ENCODE measurements at places on chromosomes 12 and 14. TPM values are rescaled to one million over a fixed set of nuclear protein-coding genes. Genes with fewer than 3 reads are reported as not detected.

- H3K36me3 ChIP-seq = no peaks in the 10 kb centered on the region
- no peaks in the 10 kb centered on the region for H3K4me1 ChIP-seq
- DNase-seq = no peak
- H3K4me3 ChIP-seq = no peak overlapping the region
Observed at GRCh38 chr12:45182511-45182910, 33.4 kb upstream of the ANO6 start.

- DNase-seq = no peak
- no peaks in the 10 kb centered on the region for H3K27me3 ChIP-seq
- peaks cover 13% of the 10 kb centered on the region for H3K4me1 ChIP-seq
- H3K36me3 ChIP-seq = peaks cover 42% of the 10 kb centered on the region
- H3K27ac ChIP-seq = peak overlapping the region; percentile 85
Observed at GRCh38 chr12:7090222-7090998, 1.8 kb downstream of the C1R start.

DNA sequence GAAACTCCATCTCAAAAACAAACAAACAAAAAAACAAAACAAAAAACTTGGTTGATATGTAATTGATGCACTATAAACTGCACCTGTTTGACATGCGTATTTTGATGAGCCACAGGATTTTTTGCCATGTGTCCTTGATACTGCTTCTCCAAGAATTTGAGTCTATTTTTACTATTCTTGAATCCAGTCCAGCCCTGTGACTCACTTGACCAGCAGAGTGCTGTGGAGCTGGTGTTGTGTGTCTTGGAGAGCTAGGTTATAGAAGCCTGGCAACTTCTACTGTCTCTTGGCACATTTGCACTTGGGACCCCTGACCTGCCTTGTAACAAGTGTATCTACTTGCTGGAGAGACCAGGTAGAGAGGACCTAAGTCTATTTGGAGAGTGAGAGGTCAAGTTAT lies 52.0 kb downstream of the KLRG1 start:
- DNase-seq = no peak
- H3K4me3 ChIP-seq = no peak overlapping the region
- no peaks in the 10 kb centered on the region for H3K27me3 ChIP-seq

- no peak overlapping the region for H3K27ac ChIP-seq
- H3K27me3 ChIP-seq = no peaks in the 10 kb centered on the region
- no peaks in the 10 kb centered on the region for H3K36me3 ChIP-seq
- no peak overlapping the region for H3K4me3 ChIP-seq
- H3K4me1 ChIP-seq = no peaks in the 10 kb centered on the region
Observed at GRCh38 chr14:34732802-34733201, 18.4 kb upstream of the CFL2 start.

DNA sequence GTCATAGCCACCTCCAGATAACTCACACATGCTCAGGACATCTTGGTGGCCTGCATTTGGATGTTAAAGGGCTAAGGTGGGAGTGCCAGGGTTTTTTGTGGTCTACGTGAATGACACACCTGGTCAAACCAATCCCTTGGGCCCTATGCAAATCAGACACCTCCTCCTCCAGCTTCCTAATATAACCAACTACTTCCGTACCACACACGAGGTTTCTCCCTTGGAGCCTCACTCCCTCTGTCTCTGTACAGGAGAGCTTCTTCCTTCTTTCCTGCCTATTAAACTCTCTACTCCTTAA lies 19.6 kb downstream of the APOBEC1 start:
- DNase-seq = no peak
- H3K27me3 ChIP-seq = peaks cover 4% of the 10 kb centered on the region
- no peaks in the 10 kb centered on the region for H3K36me3 ChIP-seq
- no peaks in the 10 kb centered on the region for H3K4me1 ChIP-seq
- no peak overlapping the region for H3K4me3 ChIP-seq

DNA sequence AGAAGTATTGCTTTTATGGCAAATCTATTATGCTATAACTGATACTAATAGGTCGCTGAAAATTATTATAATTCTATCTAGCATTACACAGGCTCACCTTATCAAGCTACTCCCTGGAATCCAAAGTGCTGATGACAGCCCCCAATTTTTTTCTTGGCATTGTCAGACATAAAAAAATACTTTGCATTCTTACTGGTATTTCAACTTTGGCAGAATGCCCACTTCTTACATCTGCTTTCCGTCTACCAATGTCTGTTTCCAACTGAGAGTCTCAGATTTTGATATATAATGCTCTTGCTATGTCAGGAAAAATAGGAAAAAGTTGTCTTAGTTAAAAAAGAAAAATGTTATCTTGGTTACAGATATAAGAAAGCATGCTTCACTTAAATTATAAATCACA lies 615.4 kb downstream of the C12orf50 start:
- no peak for DNase-seq
- no peaks in the 10 kb centered on the region for H3K4me1 ChIP-seq
- H3K4me3 ChIP-seq = no peak overlapping the region
- H3K36me3 ChIP-seq = no peaks in the 10 kb centered on the region

DNA sequence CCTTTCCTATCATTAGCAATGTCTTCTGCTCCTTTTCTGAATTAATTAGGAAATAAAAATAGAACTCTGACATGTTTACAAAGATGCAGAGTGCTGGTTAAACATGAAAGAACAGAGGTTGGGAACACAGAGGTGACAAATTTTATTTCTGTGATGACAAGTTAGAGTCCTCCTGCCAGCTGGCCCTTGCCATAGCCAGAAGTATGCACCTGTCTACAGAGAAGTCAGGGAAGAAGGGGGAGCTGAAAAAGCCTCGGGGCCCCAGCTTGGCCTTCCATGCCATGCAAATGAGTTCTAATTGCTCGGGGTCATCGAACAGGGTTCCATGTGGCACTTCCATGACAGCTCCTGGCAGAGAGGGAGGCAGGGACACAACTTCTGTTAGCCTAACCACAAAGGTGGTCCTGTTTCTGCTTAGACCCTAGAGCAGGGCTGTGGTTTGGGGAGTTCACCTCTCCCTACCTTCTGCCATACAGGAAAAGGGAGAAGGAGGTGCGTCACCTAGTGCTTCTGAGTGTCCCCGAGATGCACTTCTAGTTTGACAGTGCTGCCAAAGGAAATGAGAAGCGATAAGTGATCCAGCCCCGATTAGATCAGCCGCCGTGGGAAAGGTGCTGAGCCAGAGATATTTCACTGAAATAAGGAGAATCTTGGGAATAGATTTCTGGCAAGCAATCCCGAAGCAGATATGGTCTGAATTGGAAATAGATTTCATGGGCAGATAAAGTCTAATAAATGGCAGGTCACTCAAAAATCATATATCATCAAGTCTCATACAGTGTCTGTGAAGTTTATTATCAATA lies 155.8 kb upstream of the FOXN3 start:
- peaks cover 21% of the 10 kb centered on the region for H3K4me1 ChIP-seq
- no peak for DNase-seq
- H3K36me3 ChIP-seq = no peaks in the 10 kb centered on the region
- no peak overlapping the region for H3K27ac ChIP-seq
- H3K4me3 ChIP-seq = no peak overlapping the region

- no peaks in the 10 kb centered on the region for H3K27me3 ChIP-seq
- no peaks in the 10 kb centered on the region for H3K4me1 ChIP-seq
- no peak overlapping the region for H3K27ac ChIP-seq
Observed at GRCh38 chr14:22213120-22213519, 375.9 kb downstream of the DAD1 start.

GRCh38 chr12:26416550-26416949 lies 221.2 kb downstream of the SSPN start:
- H3K4me3 ChIP-seq = no peak overlapping the region
- H3K27ac ChIP-seq = no peak overlapping the region
- DNase-seq = no peak
- H3K36me3 ChIP-seq = peaks cover 22% of the 10 kb centered on the region
- no peaks in the 10 kb centered on the region for H3K27me3 ChIP-seq

GRCh38 chr12:12726555-12727093 lies 9.5 kb downstream of the CDKN1B start:
- DNase-seq = no peak
- H3K4me3 ChIP-seq = peak overlapping the region; percentile 73
- H3K4me1 ChIP-seq = peaks cover 18% of the 10 kb centered on the region

- H3K27ac ChIP-seq = no peak overlapping the region
- no peaks in the 10 kb centered on the region for H3K36me3 ChIP-seq
- H3K27me3 ChIP-seq = no peaks in the 10 kb centered on the region
- no peak overlapping the region for H3K4me3 ChIP-seq
Observed at GRCh38 chr14:83301791-83302190, 1768.1 kb upstream of the SEL1L start.

GRCh38 chr14:45104561-45104960 lies 20.6 kb downstream of the PRPF39 start:
- no peak overlapping the region for H3K4me3 ChIP-seq
- DNase-seq = no peak
- peaks cover 94% of the 10 kb centered on the region for H3K36me3 ChIP-seq
- no peaks in the 10 kb centered on the region for H3K27me3 ChIP-seq
- no peak overlapping the region for H3K27ac ChIP-seq

DNA sequence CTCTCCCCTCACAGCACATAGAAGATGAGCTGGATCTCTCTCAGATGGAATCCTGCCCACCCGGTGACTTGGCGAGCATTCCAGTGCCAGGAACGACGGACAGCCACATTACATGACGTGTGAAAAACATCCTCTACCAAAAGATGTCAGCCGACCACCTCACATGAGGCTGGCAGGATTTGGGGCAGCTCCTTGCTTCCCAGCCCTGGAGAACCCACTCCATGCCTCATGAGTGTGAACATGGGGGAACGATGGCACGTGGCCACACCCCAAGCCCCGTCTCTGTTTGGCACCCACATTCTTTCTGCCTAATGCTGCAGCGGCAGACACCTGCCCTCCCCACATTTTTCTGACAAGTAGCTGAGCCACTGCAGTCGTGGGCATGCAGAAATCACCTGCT lies 202.5 kb downstream of the CALM1 start:
- no peak overlapping the region for H3K27ac ChIP-seq
- H3K36me3 ChIP-seq = no peaks in the 10 kb centered on the region
- DNase-seq = no peak
- H3K4me1 ChIP-seq = no peaks in the 10 kb centered on the region

DNA sequence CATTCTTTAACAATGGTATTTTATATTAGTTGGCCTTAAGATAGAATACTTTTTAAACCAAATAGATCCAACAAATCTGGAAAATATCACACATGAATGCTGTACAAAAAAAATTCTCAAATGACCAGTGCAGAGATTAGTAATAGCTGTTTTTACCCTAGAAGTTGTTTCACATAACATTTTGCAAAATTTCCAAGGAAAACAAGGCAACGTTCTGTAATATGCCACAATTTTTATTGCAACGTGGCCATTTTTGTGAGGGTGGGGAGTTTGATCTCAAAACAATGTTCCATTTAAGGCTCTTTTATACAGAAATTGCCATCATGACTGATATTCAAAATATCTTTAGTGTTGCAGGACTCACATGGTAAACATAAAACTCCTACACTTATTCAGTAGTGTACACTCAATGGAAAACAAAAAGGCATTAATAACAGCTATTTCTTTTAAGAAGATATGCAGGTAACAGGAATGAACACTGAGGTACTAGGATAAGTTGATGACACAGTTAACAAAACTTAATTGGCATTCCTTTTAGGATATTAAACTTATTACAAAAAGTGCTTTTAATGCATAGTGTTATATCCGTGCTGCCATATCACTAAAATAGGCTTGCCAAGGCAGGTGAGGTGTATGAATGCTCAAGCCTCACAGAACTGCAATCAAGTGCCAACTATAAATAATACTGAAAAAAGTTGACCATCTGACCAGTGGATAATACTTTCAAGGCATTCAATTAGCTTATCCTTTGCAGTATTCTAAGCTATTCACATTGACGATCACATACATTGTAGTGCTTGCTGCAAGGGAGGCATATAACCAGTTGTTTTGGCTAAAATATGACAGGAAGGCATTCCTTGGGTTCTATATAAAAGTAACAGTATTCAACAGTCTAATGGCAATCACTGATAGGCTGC lies 2.3 kb downstream of the CFL2 start:
- H3K36me3 ChIP-seq = peaks cover 9% of the 10 kb centered on the region
- peaks cover 60% of the 10 kb centered on the region for H3K4me1 ChIP-seq
- no peaks in the 10 kb centered on the region for H3K27me3 ChIP-seq
- no peak overlapping the region for H3K4me3 ChIP-seq
- peak overlapping the region; percentile 96 for H3K27ac ChIP-seq
- DNase-seq = no peak

- no peaks in the 10 kb centered on the region for H3K36me3 ChIP-seq
- peaks cover 10% of the 10 kb centered on the region for H3K4me1 ChIP-seq
Observed at GRCh38 chr12:52203079-52203921, 11.5 kb upstream of the KRT80 start.

GRCh38 chr12:113135178-113136127 lies at the start of gene RASAL1:
TSS of gene RASAL1 (minus strand) at chr12:113135761. CDS start at chr12:113135462, 299 bp downstream.
- peak within 1 kb of the TSS; percentile 74 for H3K27ac ChIP-seq
- peak within 1 kb of the TSS; percentile 20 for H3K4me3 ChIP-seq
- H3K27me3 ChIP-seq = peaks cover 67% of the 10 kb centered on the region
- DNase-seq = peak; percentile 88
- no peaks in the 10 kb centered on the region for H3K36me3 ChIP-seq
- H3K4me1 ChIP-seq = no peaks in the 10 kb centered on the region

GRCh38 chr12:6342140-6342889 lies 439 bp upstream of the TNFRSF1A start:
- peak overlapping the region; percentile 85 for H3K4me3 ChIP-seq
- H3K36me3 ChIP-seq = no peaks in the 10 kb centered on the region
- H3K27ac ChIP-seq = peak overlapping the region; percentile 99
- no peaks in the 10 kb centered on the region for H3K27me3 ChIP-seq

GRCh38 chr12:23434154-23434553 lies 515.3 kb downstream of the SOX5 start:
- H3K4me1 ChIP-seq = no peaks in the 10 kb centered on the region
- H3K27ac ChIP-seq = no peak overlapping the region
- H3K27me3 ChIP-seq = no peaks in the 10 kb centered on the region
- no peak overlapping the region for H3K4me3 ChIP-seq
- DNase-seq = no peak
- no peaks in the 10 kb centered on the region for H3K36me3 ChIP-seq

GRCh38 chr14:73749706-73750530 lies 35.7 kb upstream of the PNMA1 start:
- H3K4me3 ChIP-seq = no peak overlapping the region
- no peak for DNase-seq
- H3K36me3 ChIP-seq = peaks cover 5% of the 10 kb centered on the region
- no peaks in the 10 kb centered on the region for H3K27me3 ChIP-seq

SIX1 gene
- not detected for polyA plus RNA-seq

CLEC2A gene
- polyA plus RNA-seq = not detected

CCDC197 gene
- polyA plus RNA-seq = not detected

EML1 gene
- 5.8 TPM for polyA plus RNA-seq

TMEM132C gene
- 0.81 TPM for polyA plus RNA-seq

KCNMB4 gene
- polyA plus RNA-seq = 2.3 TPM

KRT77 gene
- not detected for polyA plus RNA-seq

TOX4 gene
- 29.9 TPM for polyA plus RNA-seq

AQP6 gene
- 0.58 TPM for polyA plus RNA-seq

TCL1A gene
- not detected for polyA plus RNA-seq

OR4K14 gene
- not detected for polyA plus RNA-seq

SOAT2 gene
- polyA plus RNA-seq = not detected

AQP5 gene
- 54.3 TPM for polyA plus RNA-seq

All from stomach (tissue), 19 donors.